ENCODE measurements at places on chromosomes 3 and 15.

GRCh38 chr3:77040926-77041722 is 1.2 kb downstream of the ROBO2 start:
- peaks cover 23% of the 10 kb centered on the region for H3K27me3 ChIP-seq
- H3K36me3 ChIP-seq: no peaks in the 10 kb centered on the region
- peak overlapping the region; percentile 85 for H3K4me3 ChIP-seq
- no peak for DNase-seq

DNA sequence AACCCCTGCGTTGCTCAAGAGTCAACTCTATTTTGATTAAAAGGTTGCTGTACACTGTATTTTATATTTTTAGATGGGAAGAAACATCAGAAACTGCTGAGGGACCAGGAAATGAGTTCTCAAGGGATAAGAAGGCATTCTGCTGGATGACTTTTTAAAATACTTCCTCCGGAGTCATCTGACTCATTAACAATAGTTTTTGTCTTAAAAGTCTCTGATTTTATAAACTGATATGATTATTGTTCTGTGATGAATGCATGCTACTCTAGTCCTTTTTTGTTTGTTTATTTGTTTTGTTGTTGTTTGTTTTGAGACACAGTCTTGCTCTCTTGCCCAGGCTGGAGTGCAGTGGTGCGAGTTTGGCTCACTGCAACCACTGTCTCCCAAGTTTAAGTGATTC is 18.2 kb upstream of the HLTF start:
- no peaks in the 10 kb centered on the region for H3K36me3 ChIP-seq
- H3K27ac ChIP-seq: no peak overlapping the region
- H3K4me3 ChIP-seq: no peak overlapping the region
- DNase-seq: no peak
- H3K4me1 ChIP-seq: no peaks in the 10 kb centered on the region

DNA sequence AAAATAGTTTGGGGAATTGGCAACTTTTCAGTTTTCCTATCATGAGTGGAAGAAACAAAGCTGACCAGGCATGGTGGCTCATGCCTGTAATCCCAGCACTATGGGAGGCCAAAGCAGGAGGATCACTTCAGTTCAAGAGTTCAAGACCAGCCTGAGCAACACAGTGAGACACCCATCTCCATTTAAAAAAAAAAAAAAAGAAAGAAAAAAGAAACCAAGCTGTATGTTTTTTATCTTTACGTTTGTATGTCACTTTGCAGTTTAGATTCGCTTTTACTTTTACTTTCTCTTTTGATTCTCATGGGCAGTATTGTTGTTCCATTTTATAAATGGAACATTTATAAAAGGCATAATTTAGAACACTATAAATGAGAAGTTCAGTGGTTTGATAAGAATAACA is 31.2 kb upstream of the TNIK start:
- no peak overlapping the region for H3K4me3 ChIP-seq
- no peak for DNase-seq
- H3K27ac ChIP-seq: no peak overlapping the region
- no peaks in the 10 kb centered on the region for H3K27me3 ChIP-seq
- no peaks in the 10 kb centered on the region for H3K36me3 ChIP-seq

GRCh38 chr3:73687106-73688004 is 62.6 kb upstream of the PDZRN3 start:
- peaks cover 43% of the 10 kb centered on the region for H3K4me1 ChIP-seq
- no peaks in the 10 kb centered on the region for H3K36me3 ChIP-seq
- no peaks in the 10 kb centered on the region for H3K27me3 ChIP-seq
- no peak overlapping the region for H3K4me3 ChIP-seq

DNA sequence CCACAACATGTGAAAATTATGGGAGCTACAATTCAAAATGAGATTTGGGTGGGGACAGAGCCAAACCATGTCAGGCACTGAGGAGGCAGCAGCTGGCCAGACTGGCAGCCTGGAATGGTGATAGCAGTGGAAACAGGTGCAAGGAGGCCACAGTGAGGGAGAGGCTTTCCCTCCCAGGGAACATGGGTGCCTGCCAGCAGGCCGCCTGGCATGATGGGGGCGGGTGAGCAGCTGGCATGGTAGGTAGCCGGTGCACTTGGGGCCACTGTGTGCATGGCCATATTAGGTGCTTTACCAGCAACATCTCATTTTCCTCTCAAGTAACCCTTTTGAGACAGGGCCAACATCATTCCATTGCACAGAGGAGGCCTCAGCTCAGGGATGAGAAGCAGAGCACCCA is 18.3 kb upstream of the MRPS22 start:
- no peaks in the 10 kb centered on the region for H3K36me3 ChIP-seq
- peaks cover 83% of the 10 kb centered on the region for H3K27me3 ChIP-seq
- H3K27ac ChIP-seq: no peak overlapping the region
- peaks cover 2% of the 10 kb centered on the region for H3K4me1 ChIP-seq
- no peak overlapping the region for H3K4me3 ChIP-seq

DNA sequence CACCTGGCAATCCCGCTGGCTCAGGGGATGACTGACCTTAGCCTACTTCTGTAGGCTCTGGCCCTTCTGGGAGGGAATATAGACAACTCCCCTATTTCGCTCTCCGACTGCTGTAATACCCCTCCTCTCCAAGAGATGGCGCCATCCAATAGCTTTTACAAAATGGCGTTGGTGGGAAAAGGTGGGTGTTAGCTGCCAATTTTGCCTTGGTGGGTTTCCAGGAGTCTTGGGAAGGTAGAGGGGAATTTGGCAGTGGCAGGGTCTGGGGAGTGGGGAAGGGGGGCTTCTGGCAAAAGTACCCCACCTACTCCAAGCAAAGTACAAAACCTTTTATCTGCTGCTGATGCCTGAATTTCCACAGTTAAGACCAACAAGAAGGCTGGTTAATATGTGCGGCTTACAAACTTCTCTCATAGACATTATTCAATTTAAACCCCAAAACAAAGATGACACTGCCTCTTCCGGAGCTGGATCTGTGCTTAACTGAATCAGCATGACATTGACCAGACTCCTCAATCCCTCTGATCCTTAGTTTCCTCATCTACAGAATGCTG is 62.1 kb downstream of the RASGRF1 start:
- no peak overlapping the region for H3K27ac ChIP-seq
- peaks cover 2% of the 10 kb centered on the region for H3K36me3 ChIP-seq
- no peak overlapping the region for H3K4me3 ChIP-seq
- DNase-seq: peak; percentile 55
- H3K27me3 ChIP-seq: peaks cover 2% of the 10 kb centered on the region
